Activated CD4-positive, alpha-beta T cell treated with anti-CD3 and anti-CD28 coated beads, Interleukin-2, amount 10 ng/mL, durations not matched to agents 24 days and 14 days (primary cell): ENCODE measurements at places on chromosomes 13 and 19.

DNA sequence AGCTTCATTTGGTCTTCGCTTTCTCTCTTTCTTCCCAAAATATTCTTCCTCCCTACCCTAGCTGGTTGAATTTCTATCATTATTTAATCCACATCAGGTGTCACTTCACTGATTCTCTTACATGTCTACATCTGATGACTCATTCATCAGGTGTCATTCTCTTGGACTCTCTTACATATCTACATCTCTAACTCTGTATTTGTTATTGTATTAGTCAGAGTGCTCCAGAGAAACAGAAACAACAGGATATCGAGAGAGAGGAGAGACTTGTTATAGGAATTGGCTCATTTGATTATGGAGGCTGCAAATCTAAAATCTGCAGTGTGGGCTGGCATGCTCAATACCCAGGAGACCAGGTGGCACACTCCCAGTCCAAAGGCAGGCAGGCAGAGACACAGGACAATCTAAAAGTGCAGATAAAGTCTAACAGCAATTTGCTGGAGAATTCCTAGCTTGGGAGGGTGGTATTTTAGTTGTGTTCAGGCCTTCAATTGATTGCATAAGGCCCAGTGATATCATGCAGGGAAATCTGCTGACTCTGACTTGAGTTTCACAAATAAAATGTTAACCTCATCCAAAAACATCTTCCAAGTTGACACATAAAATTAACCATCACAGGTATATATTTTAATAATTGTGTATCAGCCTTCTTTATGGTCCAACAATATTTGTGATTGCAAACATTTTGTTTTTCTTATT is 541.4 kb upstream of the SLITRK5 start:
- no peak for DNase-seq

- no peak for DNase-seq
Measured at GRCh38 chr13:22789027-22789593, 391.7 kb upstream of the SGCG start.

DNA sequence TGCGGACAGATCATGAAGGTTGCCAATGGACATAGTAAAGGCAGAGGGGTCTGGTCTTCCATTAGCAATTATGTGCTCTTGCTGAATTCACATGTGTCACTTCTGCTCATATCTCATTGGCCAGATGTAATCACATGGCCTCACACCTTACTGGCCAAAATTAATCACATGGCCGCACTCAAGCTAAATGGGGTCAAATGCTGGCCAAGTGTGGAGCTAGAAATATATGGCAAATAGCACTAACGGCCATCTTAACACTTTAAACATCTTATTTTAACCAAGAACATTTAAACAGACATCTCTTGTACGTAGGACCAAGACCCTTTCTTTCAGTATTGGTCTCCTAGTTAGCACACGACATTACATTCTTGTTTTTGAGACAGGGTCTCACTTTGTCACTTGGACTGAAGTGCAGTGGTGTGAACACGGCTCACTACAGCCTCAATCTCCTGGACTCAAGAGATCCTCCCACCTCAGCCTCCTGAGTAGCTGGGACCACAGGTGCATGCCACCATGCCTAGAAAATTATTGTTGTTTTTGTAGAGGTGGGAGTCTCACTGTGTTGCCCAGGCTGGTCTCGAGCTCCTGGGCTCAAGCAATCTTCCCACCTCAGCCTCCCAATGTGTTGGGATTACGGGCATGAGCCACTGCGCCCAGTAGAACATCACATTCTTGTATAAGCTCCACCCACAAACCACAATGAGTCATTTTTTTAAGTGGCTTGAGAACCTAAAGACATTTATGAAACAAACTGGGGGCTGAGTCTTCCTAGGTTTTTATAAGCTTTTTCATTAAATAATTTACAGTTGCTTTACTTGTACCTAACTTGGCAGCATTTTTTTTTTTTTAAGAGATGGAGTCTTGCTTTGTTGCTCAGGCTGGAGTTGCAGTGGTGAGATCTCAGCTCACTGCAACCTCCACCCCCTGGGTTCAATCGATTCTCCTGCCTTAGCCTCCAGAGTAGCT is 2.9 kb upstream of the PTOV1 start:
- DNase-seq, result peak; percentile 76

GRCh38 chr13:113203507-113204377 is 4.7 kb downstream of the PCID2 start:
- no peak for DNase-seq

DNA sequence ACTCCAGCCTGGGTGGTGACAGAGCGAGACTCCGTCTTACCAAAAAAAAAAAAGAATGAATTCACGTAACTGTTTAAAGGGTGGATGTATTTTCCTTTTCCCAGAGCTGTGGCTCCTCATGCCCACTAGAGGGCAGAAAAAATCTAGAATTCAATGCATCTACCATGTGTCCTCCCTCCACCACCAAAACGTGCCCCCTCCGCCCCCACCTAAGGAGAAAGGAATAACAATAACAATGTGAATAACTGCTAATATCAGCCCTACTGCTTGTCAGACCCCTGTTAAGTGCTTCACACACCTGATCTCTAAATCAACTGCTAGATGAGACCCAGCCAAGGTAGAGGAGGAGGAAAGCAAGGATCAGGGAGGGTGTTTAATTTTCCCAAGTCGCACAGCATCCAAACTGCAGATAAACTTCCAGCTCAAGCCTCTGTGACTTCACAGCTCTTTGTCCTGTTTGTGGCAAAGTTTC is 20.2 kb upstream of the PNMA8B start:
- DNase-seq, result peak; percentile 76

DNA sequence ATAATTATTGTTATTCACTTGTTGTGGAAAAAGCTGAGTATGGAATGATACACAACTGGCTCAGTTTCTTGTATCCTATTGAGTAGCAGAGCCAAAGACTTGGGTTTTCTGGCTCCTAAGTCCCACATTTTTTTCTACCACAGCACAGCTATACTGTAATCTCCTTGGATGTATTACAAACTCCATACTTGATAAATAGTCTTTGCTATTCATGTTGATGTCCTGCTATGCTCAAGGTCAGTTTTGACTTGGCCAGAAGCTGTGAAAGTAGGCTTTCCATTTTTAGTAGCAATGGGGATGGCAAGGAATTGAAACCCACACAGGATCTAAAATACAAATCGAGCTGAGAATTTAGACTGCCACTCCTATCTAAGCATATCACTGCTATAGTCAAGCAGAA is 79.1 kb downstream of the B3GLCT start:
- no peak for DNase-seq

GRCh38 chr19:6126335-6126974 is 9.0 kb upstream of the ACSBG2 start:
- DNase-seq, result peak; percentile 73

- no peak for DNase-seq
Measured at GRCh38 chr19:39494661-39495060, 4.1 kb upstream of the DLL3 start.

- DNase-seq, result no peak
Measured at GRCh38 chr19:7355151-7355820, 6.5 kb downstream of the ARHGEF18 start.

DNA sequence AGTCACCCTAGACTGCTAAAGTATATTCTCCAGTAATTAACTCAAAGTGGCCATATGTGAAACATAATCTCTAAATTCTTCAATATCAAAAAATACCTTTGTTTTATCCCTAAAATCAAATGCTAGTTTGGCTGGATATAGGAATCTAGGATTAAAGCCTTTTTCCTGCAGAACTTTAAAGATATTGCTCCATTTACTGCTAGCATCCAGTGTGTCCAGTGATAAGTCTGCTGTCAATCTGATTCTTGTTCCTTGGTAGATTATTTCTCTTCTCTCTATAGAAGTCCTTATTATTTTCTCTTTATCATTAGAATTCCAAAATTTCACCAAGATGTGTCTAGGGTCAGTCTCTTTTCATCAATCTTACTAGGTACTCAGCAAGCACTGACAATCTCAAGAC is 384.6 kb downstream of the FGF14 start:
- no peak for DNase-seq

DNA sequence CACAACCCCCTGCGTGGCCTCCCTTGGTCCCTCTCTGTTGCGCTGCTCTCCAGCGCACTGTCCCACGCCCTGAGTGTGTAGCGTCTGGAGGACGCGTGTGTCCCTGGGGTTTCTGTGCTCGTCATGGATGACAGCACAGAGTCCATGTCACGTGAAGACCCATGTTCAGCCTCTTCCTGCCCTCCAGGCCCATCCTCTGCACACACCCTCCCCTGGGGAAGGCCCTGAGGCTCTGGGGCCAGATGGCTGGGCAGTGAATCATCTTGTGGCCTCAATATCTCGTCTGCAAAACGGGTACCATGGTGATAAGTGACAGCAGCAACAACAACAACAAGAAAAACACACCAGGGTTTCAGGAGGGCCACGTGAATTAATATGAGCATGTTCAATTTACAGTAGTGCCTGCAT is 71.5 kb upstream of the ARHGEF7 start:
- no peak for DNase-seq

- no peak for DNase-seq
Measured at GRCh38 chr19:56270676-56271075, 1.9 kb upstream of the EDDM13 start.

GRCh38 chr19:30649934-30650614 is 277.9 kb downstream of the ZNF536 start:
- DNase-seq, result peak; percentile 76

DNA sequence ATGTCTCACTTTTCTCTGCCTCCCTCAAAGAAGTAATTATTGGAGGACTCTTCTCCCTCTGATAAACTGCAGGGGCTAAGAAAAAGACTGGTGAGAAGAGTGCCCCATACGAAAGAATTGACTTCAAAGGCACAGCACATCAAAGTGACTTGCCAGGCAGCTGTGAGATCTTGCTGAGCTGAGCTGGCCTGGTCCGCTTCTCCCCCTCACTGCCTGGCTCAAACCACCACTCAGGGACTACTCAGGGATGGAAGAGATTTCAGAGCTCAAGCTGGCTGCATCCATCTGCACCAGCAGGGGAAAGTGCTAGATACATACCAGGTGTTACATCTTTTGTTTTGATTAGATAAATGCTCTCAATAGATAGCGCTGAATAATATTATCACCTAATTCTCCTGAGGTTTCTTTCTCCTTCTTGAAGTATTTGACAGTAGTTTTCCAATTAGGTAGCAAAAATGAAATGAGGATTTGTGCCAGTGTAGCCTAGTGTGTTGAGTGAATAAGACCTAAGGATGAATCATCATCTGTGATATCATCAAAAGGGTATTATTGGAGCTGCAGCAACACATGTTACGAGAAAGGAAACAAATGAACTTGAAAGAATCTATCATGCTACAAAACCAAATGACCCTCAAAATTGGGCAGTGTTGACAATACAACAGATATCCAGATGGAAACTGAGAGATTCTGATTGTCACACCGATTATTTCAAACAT is 379.8 kb downstream of the TBC1D4 start:
- no peak for DNase-seq

DNA sequence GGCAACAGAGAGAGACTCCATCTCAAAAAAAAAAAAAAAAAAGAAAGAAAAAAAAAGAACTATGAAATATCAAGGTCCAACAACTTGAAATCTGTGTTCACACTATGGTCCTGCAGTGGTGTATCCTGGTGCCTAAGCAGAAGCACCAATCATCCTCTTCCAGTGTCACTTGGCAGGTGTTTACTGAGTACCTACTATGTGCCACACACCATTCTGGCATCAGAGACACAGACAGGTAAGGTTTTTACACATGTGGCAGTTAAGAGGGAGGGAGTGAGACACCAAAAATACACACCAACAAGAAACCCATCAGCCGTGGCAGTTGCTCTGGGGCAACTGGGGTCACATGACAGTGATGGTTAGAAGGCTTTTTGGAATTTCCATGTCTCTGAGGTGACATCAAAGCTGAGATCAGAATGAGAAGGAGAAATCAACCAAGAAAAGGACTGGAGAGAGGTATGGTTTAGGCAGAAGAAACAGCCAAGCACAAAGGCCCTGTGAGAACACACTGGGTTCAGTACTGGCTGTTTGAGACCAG is 17.6 kb downstream of the PBX4 start:
- no peak for DNase-seq

DNA sequence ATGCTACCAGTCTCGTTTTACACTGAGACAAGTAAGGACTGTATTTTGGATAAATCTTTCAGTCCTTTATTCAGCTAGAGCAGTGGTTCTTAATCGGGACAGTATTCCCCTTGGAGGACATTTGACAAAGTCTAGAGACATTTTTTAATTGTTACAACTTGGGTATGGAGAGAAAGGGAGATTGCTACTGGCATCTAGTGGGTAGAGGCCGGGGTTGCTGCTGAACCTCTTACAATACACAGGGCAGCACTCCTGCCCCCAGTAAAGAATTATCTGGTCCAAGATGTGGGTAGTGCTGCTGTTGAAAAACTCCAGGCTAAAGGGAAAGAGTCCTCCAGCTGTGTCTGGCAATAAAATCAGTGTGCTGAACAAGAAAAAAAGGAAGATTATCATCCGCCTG is 334.8 kb downstream of the SLC7A1 start:
- DNase-seq, result no peak

DNA sequence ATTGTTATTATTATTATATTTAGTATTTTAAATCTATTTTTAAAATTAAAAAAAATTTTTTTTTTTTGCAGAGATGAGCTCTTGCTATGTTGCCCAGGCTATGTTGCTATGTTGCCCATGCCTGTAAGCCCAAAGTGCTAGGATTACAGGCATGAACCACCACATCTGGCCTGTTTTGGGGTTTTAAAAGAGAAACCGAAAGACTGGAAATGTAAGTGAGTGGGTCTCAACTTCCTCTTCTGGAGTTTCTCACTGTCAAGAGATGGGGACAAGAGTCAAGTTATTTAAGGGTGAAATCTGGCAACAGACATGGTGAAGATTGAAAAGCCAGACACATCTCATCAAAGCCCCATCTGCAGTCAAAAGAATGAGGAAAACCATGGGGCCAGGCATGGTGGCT is 4.2 kb upstream of the OR7G3 start:
- peak; percentile 58 for DNase-seq

GRCh38 chr13:75938811-75939560 is 302.9 kb downstream of the LMO7 start:
- DNase-seq, result no peak

GRCh38 chr19:47824396-47824795 is 2.7 kb downstream of the CRX start:
- no peak for DNase-seq

- DNase-seq, result peak; percentile 74
Measured at GRCh38 chr19:38666663-38667511, 19.4 kb downstream of the ACTN4 start.

DNA sequence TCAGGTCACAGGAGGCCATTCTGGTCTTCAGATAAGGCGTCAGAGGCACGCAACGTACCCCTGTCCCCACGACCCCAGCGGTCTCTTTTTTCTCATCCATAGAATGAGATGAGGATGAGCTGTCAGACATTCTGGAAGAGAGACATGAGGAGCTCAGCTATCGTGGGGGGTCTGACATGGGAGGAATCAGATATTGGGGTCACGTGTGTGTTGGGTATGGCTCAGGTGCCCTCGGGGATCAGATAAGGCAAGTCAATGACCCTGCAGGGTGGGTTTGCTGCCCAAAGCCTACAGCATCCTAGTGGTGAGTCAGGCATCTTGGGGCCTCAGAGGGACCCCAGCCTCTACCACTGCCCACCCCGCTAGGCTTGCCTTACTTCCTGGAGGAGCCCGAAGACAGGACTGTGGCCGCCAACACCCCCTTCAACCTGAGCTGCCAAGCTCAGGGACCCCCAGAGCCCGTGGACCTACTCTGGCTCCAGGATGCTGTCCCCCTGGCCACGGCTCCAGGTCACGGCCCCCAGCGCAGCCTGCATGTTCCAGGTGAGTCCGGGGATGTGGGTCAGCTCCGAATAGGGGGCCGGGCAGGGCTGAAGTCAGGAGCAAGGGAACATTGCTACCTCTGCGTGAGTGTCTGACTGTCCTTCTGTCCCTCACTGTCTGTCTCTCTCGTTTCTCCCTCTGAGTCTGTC is 2.6 kb downstream of the AXL start:
- DNase-seq, result no peak

- no peak for DNase-seq
Measured at GRCh38 chr19:58366585-58367430, 4.3 kb upstream of the ZNF497 start.
